HCT116 (cell line): ENCODE measurements at places on chromosomes 2 and 18.

DNA sequence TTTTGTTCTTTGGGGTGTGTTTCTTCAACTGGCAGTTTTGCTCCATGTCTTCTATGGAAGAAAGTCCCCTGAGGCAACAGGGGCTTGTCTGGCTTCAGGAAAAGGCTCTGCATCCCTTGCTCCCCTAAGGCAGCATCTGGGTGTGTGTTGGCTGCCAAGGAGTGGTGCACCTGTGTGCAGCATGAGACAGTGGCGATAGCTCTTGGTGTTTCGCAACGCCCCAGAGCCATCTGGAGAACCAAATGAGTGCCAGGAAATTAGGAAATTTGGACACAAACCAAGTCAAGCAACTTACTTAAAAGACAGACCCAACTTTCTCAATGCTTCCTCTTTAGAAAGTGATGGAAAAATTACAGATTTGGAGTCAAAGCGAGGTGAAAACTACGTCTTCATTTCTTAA, 1044.4 kb upstream of the CNTNAP5 start:
- DNase-seq, result no peak

DNA sequence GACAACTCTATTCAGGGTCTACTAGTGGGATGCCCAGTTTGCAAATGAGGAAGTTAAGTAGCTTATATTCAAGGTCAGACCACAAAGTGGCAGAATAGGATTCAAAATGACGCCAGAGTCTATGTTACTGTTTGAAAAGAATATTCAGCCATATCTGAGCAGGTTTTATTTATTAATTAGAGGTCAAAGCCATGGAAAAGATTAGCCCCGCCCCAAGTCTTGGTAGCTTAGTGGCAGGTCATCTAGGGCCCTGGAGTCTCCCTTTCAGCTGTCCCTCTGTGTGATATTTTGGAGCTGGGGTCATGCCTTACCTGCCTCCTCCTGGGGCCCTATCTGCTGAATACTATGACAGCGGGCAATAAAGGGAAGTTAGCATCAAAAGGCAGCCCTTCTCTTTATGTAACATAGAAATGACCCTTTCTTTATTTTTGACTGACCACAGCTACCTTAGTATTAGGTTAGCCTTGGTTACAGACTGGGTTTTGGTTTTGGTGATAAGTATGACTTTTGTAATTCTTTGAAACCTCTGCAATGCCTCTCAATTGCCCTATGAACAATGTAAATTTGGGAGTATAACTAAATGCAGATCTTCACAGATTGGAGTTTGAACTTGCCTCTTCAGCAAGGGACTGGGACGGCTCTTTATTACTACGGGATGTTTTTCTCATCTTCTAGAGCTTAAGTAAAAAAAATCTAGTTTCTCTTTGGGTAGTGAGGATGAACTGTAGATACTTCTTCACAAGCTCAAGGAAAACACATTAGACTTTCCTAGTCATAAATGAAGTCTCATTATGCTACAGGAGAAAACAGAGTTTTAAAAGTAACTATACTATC, 153.0 kb upstream of the ITGA4 start:
- no peak for DNase-seq

GRCh38 chr18:5943514-5943913, 48.2 kb upstream of the TMEM200C start:
- DNase-seq, result no peak

GRCh38 chr2:17181051-17181752, 337.0 kb downstream of the RAD51AP2 start:
- no peak for DNase-seq

DNA sequence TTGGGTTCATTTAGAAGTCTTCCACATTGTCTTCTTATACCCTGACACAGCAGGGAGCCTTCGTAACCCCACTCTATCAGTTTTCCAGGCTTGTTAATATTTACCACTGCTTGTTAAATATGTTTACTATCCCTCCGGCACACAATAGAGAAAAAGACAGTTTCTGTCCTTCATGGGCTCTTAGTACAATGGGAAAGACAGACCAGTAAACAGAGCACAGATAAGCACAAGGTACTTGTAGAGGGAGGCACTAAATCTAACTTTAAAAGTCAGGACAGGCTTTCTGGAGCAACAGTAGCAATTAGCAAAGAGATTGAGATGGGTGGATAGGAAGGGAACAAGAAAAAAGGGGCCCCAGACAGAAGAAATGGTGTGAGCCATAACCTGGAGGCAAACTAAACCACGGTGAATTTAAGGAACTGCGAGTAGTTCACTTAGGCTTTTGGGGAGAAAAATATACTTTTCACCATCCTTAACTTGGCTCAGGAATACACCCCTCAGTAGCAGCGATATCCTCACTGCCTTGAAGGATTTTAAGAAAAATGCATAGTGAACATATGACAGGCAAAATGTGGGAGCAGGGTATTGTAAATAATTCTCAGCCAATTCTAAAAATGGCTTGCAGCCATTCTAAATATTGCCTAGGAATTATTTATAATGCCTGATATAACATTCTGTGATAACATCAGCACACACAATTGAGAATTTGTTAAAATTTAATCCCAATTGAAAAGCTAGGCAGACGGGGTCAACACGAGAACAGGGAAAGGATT, 383.7 kb downstream of the CDH2 start:
- DNase-seq, result no peak

DNA sequence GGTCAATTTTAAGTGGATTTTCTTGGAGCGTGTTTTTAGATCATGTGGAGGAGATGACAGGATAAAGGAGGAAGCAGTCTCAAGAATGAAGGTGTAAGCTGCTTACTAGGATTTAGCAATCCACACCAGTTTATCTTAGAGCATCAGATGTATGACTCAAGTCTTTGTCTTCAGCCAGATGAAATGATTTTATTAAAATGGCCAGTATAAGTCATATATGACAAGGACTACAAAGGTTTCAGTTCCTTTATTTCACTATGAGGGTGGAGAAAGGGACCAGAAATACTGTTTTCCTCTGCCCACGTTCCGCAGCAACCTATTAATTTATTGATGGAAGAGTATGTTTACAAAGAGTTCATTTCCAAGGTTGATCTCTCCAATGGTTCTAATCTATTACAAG, 970.5 kb upstream of the SLC39A10 start:
- no peak for DNase-seq

DNA sequence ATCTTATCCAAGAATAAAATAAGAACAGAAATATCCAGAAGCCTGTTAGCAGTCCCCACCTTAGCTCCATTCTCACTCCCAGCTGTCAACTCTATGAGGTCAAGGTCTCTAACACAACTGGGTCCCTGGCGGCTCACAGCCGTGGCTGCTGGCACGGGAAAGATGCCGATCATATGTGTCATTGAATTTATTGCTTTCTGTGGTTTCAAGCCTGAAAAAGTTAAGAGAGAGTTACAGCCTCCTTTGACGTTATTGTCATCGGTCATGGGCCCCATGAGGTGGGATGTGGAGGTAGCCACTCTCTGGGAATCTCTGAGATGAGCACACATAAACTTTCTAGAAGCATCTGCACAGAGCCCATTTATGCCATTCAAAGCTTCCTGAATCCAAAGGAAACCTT, 28.7 kb upstream of the CABLES1 start:
- peak; percentile 88 for DNase-seq

DNA sequence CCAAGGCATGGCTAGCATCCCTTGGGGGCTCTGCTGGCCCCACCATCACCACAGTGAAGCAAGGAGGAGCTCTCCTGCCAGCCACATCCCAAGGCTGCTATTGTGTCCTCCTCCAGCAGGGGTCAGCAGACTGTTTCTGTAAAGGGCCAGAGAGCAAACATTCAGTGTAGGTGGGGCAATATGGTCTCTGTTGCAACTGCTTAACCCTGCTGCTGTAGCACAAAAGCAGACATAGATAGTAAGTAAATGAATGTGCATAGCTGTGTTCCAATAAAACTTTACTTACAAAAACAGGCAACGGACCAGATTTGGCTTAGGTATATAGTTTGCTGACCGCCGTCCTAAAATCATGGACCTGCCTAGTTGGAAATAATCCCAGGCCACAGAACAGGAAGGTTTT, 36.4 kb upstream of the ZBTB7C start:
- DNase-seq, result peak; percentile 62

- DNase-seq, result no peak
Measured at GRCh38 chr2:11396021-11396420, 51.6 kb upstream of the ROCK2 start.

DNA sequence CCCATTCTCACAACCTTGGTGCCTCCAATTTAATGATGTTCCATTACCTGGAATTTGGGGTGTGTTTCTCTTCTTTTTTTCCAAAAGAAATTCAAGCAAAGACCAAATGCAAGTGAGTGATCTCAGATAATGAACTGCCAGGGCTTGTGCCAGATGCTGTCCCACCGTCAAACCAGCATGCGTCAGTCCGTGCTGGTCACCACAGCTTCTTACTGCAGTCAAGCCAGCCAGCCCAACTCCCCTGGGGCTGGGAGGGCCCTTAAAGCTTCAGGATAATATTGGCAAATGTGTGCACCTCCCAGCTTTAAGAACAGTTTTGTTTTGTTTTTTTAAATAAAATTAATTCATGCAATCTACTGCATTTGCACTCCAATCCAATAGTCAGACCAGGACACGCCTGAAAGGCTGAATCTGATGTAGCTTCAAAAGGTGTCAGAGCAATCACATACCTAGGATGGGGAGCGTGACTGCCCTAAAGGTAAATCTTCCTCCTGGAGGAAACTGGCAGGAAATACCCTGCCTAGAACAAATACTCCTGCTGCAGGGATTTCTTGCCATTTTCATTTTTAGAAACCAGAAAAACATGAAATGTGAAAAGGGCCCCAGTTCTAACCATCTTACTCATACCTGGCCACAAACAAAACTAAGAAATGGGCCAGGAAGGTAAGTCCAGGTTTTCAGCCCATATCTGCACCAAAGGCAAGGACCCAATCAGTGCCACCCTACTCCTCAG, 26.8 kb upstream of the SP3 start:
- no peak for DNase-seq

- DNase-seq, result no peak
Measured at GRCh38 chr2:20404950-20405349, 41.9 kb upstream of the RHOB start.

DNA sequence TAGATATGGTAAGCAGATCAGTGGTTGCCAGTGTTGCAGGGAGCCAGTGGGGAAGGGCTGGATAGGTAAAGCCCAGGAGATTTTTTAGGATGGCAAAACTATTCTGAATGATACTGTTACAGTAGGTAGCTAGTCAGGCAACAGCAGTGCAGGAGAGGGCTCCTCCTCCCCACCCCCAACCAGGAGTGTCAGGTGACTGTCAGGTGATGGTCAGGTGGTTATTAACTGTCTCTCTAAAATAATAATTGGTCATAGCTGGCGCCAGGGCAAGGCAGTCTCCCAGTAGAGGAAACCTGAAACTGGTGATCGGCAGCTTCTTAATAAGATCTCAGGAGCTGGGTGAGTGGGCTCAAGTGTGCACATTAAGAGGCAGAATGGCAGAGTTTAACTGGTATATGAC, 201.6 kb upstream of the PARD3B start:
- DNase-seq, result no peak

GRCh38 chr2:107402330-107402729, 424.4 kb upstream of the RGPD4 start:
- no peak for DNase-seq

- DNase-seq, result no peak
Measured at GRCh38 chr18:48048251-48048650, 117.8 kb upstream of the SMAD2 start.

- no peak for DNase-seq
Measured at GRCh38 chr2:200091126-200091525, 135.7 kb downstream of the MAIP1 start.

- no peak for DNase-seq
Measured at GRCh38 chr2:38672445-38673391, 6.8 kb downstream of the GALM start.

DNA sequence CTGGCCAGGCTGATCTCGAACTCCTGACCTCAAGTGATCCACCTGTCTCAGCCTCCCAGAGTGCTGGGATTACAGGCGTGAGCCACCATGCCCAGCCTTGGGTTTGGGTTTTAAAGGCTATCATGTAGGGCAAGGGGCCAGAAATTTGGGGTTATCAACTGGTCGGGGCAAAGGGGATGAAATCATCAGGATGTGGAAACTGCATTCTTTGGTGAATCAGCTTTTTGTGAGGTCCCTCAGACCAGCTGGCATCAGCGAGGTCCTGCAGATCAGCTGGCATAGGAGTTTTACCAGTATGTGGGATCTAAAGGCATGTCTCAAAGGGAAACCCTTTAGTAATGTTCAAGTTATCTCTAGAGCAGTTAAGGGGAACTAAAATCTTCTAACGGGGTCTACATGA, 6.4 kb upstream of the GEMIN6 start:
- DNase-seq, result no peak

GRCh38 chr2:48198371-48198770, 292.1 kb upstream of the FBXO11 start:
- no peak for DNase-seq

DNA sequence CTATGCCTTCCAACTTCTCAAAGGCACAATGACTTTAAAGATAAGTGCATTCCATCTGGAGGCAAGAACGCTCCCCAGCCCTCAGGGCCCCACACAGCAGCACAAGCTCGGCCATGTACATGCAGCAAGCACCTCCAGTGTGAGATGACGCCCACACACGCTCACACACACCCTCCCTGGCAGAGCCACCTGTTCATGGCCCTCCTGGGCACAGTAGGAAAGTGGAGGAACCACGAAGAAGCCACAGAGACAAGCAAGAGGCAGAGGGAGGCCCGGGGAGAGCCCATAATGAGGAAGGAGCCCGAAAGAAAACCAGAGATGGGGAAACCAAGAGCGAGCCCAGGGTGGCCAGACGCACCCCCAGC, 21.7 kb downstream of the BIN1 start:
- no peak for DNase-seq

GRCh38 chr2:137870682-137871081, 93.6 kb upstream of the HNMT start:
- DNase-seq, result no peak

- DNase-seq, result no peak
Measured at GRCh38 chr2:118031566-118031965, 17.7 kb upstream of the CCDC93 start.

- DNase-seq, result peak; percentile 22
Measured at GRCh38 chr2:71129902-71130151, 202 bp downstream of the MCEE start.

DNA sequence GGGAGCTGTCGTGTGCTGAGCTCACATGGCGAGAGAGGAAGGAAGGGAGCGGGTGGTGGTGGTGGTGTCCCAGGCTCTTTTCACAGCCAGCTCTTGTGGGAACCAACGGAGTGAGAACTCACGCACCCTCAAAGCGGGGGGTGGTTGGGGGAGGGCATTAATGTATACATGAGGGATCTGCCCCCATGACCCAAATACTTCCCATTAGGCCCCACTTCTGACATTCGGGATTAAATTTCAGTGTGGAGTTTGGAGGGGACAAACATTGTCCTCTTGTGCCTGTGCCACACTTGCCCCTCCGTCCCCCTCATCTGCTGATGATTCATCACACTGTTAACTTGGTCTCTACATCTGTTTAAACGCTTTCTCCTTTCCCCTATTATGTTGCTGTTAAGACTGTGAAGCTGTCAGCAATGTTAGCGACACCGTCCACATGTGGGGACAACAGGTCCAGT, 22.5 kb downstream of the INPP4A start:
- DNase-seq, result no peak

- DNase-seq, result no peak
Measured at GRCh38 chr18:23584019-23584983, 2.0 kb downstream of the NPC1 start.
